ENCODE measurements at places on chromosomes 13 and 19. TPM values are rescaled to one million over a fixed set of nuclear protein-coding genes. Genes with fewer than 3 reads are reported as not detected.
A peak's percentile ranks its signal among the peaks of the same experiment; 100 is the strongest.

DCT gene
- 0.07 TPM for total RNA-seq

DNA sequence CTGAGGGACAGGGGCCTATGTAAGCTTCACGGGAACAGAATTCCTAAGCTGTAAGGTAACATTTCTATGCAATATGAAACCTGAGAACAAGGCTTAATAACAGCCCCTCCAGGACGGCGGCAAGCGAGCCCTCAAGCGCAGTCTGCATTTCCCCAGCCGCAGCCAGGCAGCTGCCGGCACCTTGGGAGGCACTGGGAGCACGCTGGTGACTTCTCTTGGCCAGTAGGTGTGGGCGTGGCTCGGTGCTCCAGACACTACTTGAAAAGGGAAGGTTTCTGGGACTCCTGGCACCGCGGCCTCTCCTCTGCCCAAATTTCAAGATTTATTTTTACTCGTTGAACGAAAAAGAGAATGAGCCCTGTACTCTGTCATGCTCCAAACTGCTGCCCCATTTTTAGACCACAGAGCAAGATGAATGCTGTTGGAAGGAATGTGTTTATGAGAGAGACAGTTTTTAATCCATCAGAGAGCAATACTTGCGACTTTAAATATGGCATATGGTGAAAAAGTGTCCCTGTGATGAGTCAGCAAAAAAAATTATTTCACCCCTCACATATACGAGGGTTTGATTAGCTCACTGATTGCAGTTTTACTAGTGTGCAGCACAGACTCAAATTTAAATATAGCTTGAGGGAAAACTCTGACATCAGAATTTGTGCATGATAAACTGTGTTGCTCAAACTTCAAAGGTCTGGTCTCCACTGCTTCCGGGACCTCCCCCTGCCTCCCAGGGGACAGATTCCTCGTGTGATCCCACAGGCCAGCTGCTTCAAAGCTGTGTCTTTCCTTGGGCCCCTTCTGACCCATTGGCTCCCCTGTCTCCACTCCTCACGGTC lies 81.2 kb downstream of the COL4A2 start:
- H3K4me1 ChIP-seq: peaks cover 22% of the 10 kb centered on the region
- peaks cover 8% of the 10 kb centered on the region for H3K27me3 ChIP-seq
- DNase-seq: no peak
- peaks cover 8% of the 10 kb centered on the region for H3K36me3 ChIP-seq
- H3K4me3 ChIP-seq: peak overlapping the region; percentile 17

DNA sequence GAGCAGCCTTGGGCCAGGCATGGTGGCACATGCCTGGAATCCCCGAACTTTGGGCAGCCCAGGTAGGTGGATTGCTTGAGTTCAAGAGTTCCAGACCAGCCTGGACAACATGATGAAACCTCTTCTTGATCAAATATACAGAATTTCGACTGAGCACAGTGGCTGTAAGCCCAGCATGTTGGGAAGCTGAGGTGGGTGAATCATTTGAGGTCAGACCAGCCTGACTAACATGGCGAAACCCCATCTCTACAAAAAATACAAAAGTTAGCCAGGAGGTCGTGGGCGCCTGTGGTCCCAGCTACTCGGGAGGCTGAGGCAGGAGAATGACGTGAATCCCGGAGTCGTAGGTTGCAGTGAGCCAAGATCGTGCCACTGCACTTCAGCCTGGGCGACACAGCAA lies 8.0 kb upstream of the NLRP7 start:
- H3K4me1 ChIP-seq: no peaks in the 10 kb centered on the region
- H3K36me3 ChIP-seq: no peaks in the 10 kb centered on the region
- peaks cover 6% of the 10 kb centered on the region for H3K27me3 ChIP-seq
- no peak overlapping the region for H3K4me3 ChIP-seq

GRCh38 chr13:49936968-49937273 lies 781 bp upstream of the SPRYD7 start:
- no peaks in the 10 kb centered on the region for H3K4me1 ChIP-seq
- H3K27me3 ChIP-seq: no peaks in the 10 kb centered on the region
- DNase-seq: no peak
- peak overlapping the region; percentile 99 for H3K4me3 ChIP-seq
- no peaks in the 10 kb centered on the region for H3K36me3 ChIP-seq

DNA sequence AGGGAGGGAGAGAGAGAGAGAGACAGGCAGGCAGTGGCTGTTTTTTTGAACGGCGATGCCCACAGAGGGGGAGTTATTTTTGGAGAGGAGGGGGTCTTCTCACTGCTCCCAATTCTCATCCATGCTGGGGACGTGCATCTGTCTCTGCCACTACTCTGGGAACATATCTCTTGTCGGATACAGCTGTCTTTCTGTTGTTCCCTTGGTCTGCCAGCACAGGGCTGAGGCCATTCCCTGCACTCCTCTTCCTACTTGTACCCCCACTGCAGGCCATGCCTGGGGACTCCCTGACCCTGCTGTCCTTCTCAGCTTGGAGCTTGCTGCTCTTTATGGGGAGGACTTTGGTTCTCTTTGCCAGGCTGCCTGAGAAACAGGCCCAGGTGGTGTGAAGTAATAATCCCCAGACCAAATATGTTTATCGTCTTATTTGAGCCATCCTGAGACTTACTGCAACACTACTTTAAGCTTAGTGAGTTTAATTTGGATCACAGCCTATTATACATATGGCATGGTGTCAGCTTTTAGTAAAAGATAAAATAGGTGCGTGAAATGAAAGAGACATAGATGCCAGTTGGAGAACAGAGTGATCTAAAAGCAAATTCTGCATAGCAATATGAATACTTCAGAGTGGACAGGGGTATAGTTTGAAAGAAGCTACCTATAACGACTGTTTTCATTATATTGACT lies 19.1 kb downstream of the LRCH1 start:
- no peak overlapping the region for H3K4me3 ChIP-seq
- H3K27me3 ChIP-seq: peaks cover 5% of the 10 kb centered on the region
- no peak for DNase-seq
- peaks cover 53% of the 10 kb centered on the region for H3K4me1 ChIP-seq
- H3K27ac ChIP-seq: peak overlapping the region; percentile 85
- no peaks in the 10 kb centered on the region for H3K36me3 ChIP-seq

DNA sequence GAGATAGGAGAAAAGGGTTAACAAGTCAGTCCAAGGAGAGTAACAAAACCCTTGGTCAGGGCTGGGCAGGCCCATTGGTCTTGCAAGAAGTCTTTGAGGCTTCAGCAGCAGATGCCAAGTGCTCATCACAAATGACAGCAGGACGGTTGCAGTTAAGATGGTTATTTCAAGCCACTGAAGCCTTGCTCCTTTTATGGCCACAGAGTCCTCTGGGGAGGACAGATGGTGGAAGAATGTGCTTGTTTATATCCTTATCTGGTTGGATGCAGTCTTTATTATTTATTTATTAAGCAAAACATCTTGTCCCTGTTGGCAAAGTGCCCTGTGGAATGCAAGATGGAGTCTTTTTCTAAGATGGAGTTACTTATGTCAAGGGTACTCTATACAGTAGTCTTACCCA lies 19.2 kb upstream of the ZNF331 start:
- no peaks in the 10 kb centered on the region for H3K36me3 ChIP-seq
- peaks cover 3% of the 10 kb centered on the region for H3K27me3 ChIP-seq
- DNase-seq: no peak
- H3K27ac ChIP-seq: no peak overlapping the region
- peak overlapping the region; percentile 60 for H3K4me3 ChIP-seq
- peaks cover 7% of the 10 kb centered on the region for H3K4me1 ChIP-seq
